Mucosa of descending colon (tissue), 3 donors: ENCODE measurements at places on chromosomes 12 and 14.

- DNase-seq: no peak
Observed at GRCh38 chr12:131209082-131210070, 255.7 kb downstream of the ADGRD1 start.

GRCh38 chr12:105020241-105020962, 34.3 kb downstream of the NOPCHAP1 start:
- DNase-seq: no peak

GRCh38 chr14:52333823-52334657, 19.9 kb downstream of the PTGER2 start:
- DNase-seq: no peak

- DNase-seq: no peak
Observed at GRCh38 chr12:53267306-53267998, 647 bp upstream of the ESPL1 start.

DNA sequence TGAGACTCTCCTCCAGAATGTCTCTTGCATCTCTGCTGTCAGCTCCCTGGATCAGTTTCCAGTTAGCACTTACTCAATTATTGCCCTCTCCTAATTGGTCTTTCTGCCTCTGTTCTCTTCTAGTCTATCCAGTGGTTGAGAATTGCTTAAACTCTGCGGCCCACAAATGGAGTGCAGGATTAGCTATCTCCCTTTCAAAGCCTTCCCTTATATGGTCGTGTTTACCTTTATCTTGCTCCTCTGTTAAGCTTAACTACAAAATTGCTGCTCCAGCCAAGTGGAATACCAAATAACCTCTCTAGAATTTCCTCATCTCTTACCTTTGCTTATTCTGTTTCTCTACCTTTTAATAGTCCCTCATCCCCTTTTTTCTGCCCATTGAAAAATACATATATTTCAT, 132.7 kb downstream of the NRXN3 start:
- DNase-seq: no peak

DNA sequence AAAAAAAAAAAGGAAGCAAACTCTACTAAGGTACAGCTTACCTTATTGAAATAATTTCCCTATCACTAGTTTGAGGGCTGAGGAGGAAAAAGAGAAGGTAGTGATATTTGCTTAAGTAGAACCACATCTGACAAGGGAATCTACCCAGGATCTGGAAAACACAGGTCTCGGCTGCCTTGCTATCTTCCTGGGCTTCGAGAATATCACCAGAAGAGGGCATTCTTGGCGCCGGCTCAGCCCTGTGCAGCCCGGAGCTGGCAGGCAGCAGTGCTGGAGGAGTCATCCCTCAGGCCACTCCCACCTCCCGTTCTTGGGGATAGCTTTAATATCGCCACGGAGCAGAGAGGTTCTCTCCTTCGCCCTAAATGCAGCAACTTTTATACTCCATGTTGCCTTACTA, 1181.2 kb downstream of the VRK1 start:
- DNase-seq: peak; percentile 84

GRCh38 chr12:42918443-42918842, 328.9 kb upstream of the PRICKLE1 start:
- no peak for DNase-seq

GRCh38 chr12:74535536-74535935, 2.1 kb upstream of the ATXN7L3B start:
- no peak for DNase-seq

DNA sequence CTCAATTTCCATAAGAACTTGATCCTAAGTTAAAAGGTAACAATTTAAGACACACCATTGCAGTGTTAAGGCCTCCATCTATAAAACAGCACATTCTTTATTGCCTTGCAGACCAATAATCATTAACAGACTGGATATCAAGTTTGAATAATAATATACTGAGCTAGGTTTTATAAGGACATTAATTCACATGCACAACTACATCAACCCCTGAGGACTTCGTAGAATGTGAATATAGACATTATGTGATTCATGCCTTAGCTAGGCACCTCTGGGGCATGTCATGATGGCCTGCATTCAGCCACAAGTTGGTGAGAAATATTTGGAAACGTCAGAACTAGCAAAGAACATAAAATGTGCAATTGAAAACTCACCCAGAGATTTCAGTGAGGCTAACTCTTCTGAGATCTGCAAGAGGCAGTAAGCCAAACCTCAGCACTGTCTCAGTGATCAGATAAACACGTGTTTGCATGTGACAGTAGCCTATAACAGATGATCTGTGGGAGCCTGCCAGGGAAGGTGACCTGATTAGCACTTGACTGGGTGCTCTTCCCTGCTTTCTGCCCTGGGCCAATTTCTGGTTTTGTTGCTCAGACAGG, 492.2 kb downstream of the FLRT2 start:
- no peak for DNase-seq

DNA sequence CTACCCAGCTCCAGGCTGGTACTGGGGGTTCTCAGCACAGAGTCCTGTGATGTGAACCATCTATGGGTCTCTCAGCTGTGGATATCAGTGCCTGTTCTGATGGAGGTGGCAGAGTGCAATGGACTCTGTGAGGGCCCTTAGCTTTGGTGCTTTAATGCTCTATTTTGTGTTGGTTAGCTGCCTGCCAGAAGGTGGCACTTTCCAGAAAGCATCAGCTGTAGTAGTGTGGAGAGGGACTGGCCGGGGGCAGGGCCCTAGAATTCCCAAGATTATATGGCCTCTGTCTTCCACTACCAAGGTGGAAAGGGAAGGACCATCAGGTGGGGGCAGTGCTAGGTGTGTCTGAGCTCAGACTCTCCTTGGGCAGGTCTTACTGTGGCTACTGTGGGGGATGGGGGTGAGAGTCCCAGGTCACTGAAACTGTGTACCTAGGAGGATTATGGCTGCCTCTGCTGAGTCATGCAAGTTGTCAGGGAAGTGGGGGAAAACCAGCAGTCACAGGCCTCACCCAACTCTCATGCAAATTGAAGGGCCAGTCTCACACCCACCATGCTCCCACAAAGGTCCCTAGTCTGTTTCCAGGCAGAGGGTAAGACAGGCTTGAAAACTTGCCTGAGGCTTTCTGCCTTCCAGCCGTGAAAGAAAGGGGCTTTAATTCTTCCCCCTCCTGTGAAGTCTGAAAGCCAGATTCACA, 878.1 kb downstream of the C12orf50 start:
- no peak for DNase-seq

GRCh38 chr12:40648519-40648918, 43.7 kb upstream of the CNTN1 start:
- DNase-seq: no peak

- DNase-seq: no peak
Observed at GRCh38 chr14:56580221-56580711, 668 bp downstream of the TMEM260 start.
